BJ (cell line): ENCODE measurements at places on chromosomes 7 and 10. TPM values are rescaled to one million over a fixed set of nuclear protein-coding genes. Genes with fewer than 3 reads are reported as not detected.

DNA sequence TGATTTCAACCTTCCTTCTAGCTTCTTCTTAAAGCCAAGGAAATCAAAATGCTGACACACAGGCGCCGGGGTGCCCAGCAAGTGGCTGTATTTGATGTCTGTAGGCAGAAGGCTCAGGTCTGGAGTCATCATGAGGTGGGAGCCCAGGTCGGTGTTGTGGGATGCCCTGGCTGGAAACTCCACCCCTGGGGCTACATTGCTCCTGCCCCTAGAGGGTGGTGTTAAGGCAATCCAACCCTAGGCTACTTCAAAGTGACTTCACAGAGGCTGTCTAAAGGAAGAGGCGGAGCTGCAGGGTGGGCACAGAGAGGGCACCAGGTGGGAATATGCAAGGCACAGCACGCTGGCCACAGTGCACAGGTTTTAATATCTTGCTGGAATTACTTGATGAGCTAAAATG lies 200.9 kb downstream of the ADAM12 start:
- no peak for DNase-seq

DNA sequence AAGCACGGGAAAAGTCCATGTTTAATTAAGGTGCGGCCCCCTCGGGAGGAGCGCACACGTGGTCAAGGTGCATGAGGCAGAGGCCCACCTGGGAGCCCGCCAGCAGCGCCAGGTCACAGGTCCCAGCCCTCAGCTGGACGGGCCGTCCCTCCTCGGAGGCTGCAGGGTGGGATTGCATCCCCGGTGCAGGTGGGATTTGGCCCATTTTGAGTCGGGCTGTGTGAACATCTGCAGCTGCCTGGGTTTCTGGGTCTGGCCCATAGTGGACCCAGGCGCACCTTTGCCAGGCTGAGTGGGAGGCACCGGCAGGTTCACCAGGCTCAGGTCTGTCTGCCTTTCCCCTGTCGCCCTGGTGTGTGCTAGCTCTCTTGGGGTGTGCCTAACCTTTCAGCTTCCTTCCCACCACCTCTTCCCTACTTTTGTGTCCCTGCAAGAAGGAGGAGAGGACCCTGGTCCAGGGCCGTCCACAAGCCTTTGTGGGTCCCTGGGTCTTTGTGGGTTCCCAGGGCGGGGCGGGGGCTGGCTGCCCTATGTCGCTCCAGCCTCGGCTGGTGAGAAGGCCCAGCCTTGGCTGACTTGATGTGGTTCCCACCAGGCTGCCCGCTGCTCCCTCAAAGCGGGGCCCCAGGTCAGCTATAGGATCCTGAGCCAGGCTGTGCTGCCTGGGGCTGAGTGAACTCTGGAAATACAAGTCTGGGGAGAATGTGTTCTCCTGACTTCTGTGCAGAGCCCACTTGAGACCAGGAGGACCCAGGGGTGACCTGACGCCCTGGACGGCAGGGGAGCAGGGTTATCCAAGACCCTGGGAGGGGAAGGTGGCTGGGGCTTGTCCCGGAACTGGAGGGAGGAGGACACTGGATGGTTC lies 186.7 kb upstream of the SHH start:
- DNase-seq, result no peak

- no peak for DNase-seq
These were observed 127.2 kb upstream of the SLC25A13 start for GRCh38 chr7:96449094-96449493.

- no peak for DNase-seq
These were observed at the start of gene NEURL1 for GRCh38 chr10:103493362-103493915. Gene NEURL1 (plus strand): TSS chr10:103493705. CDS start chr10:103494388, 683 bp downstream.

GRCh38 chr7:134542195-134542771 lies 6.6 kb upstream of the AKR1B15 start:
- DNase-seq, result no peak

DNA sequence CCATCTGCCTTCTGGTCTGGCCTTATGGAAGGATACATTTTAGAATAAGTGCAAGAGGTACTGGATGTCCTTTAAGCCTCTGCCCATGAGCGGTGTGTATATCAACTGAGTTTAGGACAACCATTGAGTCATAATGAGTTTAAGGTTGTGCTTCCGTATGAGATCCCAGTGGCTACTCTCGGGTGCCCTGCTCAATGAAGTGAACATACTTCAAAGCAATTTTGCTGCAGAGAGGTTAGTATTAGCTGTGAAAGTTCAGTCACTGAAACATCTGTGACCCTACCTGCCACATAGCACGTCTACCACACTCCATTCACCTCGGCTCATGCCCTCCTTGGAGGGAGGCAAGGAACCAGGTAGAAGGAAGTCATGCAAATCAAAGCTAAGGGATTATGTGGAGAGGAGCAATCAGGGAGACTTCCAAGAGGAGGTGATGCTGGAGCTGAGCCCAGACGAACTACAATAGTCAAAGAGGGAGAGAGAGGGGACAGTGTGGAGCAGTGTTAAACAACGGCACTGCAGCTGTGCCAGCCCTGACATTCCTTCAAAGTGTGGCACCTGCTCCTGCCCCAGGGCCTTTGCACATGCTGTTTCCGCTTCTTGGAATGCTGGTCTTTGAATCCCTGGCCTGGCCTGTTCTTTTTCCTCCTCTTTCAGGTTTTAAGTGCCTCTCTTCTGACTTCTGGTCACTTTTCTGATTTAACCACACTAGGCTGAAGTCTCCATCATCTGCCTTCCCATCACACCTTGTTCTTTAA lies 25.4 kb downstream of the BTBD16 start:
- no peak for DNase-seq

- DNase-seq, result no peak
These were observed 295.4 kb downstream of the LRMDA start for GRCh38 chr10:75726522-75727483.

GRCh38 chr10:130021383-130021950 lies 57.4 kb upstream of the EBF3 start:
- DNase-seq, result peak; percentile 83

DNA sequence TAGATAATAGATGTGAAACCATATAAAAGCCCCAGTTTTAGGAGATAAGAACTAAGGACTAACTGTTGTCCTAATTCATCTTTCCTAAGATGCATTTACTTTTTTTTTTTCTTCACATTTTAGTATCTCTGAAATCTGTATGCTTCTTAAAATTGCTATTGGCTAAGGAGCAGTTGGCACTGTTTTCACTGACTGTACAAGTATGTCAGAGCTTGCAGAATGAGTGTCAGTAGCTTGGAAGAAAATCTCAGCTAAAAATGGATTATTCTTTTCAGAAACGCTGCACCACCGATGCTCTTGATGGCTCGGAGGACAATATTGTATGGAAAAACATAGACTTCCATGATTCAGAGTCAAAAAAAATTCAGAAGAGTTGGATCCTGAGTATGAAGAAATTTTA lies 91.1 kb upstream of the DNAJB12 start:
- no peak for DNase-seq

DNA sequence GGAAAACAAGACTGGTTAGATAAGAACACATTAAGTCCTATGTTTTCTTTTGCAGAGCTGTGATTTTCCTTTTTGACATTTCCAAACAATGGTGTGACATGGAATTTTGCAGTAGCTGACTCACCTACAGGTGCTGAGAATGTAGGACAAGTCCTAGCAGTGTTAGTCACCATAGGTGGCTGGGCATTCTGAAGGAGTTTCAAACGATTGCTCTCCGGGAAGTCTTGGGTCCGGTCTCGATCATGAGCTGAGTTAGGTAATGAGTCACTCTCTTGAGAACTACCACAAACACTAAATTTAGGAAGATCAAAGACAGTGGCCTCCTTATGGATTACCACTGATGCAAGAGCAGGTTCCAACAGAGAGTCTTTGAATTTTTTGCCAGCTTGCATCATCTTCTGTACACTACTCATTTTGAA lies 3.6 kb downstream of the FIGNL1 start:
- no peak for DNase-seq

DNA sequence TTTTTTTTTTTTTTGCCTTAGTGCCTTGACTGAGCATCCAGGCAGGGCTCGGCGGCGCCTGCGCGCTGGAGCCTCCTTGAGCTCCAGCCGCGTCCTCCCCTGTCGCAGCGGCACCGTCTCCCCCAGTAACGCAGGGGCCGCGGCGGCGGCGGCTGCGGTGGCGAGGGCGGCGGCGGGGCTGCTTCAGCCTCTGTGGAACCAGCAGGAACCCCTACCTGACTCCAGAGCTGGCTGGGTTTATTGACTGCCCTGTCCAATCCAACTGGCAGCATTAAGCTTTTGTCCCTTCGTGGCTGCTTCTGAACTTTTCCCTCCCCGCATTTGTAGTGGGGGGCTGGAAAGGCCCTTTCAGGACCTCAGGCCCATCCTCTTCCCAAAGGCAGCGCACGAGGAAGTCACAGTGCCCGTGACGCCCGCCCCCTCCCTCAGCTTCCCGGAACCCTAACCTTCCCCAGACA lies at the start of gene GPR85:
TSS of gene GPR85 (minus strand) at position 397 of the 458 bp plus-strand sequence. CDS start 2,106 bp downstream, outside the sequence.
- no peak for DNase-seq

GRCh38 chr7:42950417-42950816 lies 18.2 kb downstream of the MRPL32 start:
- no peak for DNase-seq

DNA sequence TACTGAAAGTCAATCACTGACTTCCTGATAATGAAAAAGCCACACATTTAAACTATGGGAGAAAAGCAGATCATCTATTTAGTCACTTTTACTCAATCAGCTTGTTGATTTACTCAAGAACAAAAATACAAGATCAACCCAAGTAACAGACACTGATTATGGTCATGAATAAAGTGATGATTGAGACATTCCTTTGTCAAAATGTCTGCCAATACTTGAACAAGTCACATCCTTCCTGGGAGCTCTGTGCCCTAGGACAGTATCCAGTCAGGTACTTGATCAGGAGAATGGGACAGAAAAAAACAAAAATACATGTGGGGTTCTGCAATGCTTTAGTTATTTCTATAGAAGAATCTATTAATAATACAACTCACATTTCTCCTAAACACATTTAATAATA lies 150.0 kb upstream of the NEBL start:
- no peak for DNase-seq

DNA sequence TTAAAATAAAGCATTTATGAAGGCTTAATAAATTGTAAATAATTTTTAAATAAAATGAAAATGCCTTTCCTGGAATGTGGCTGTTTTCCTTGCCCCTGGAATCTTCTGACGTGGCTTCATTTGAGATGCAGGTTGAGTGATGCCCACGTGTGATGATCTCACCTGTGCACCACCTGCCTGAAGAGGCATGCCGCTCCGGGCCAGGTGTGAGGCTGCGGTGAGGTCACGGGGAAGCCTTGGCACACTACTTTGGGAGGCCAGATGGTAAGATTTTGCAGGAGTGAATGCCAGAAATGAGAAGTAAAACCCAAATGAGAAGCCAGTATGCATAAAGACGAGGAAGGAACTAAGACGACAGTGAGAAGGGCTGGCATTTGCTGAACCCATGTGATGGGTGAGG lies 36.2 kb downstream of the GOT1 start:
- DNase-seq, result no peak

DNA sequence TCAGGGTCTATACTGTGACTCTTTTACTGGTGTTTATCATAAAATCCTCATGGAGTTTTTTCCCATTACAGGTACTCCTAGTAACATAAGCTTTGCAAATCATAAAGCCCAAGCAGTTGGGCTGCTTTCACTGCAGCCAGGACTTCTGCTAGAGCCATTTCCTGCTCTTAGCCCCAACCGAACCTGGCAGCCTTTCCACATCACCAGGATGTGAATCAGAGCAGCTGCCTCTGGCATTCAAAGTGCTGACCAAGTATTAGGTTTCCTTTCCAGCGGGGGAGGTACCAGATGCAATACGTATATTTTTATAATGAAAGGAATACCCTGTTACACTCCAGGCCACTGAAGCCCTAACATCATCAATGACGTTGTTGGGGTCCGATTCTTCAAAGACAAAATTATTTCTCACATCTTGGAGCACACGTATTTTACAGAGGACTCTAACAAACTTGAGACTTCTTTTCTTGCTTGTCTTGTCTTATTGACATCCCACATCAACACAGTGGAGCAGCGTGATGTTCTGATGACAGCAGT lies 3.6 kb upstream of the HTR5A start:
- peak; percentile 4 for DNase-seq

The STEAP2 gene
- polyA plus RNA-seq, result 2.1 and 5.1 TPM in 2 replicates

The ODAD2 gene
- polyA plus RNA-seq, result 3.9 and 7.5 TPM in 2 replicates

DNA sequence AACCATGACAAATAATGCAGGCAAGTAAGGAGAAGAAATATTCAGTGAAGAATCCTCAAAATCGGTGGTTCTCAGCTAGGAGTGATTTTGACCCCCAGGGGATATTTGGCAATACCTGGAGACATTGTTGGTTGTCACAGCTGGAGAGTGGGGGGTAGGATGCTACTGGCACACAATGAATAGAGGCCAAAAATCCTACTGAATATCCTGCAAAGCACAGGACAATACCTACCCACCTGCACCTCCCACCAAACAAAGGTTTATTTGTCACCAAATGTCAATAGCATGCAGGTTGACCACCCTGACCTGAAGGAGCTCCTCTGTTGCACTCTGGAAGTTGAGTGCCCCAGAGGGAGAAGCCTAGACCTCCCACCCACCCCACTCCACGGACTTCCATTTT lies 1028.6 kb downstream of the CNTNAP2 start:
- DNase-seq, result no peak

DNA sequence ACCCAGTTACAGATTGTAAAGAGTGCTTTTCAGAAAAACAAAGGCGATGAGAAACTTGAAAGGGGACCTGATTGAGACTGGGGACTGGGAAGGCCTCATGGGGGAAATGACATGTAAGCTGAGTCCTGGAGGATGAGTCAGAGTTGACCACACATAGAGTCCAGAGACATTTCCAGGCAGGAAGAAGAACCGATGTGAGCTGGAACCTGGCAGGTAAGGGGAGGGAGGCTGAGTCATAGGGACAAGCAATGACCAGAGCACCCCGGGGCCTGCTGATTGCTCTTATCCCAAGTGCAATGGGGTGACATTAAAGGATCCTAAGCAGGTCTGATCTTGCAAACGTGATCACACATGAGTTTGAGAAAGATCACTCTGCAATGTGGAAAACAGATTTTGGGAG lies 11.7 kb downstream of the TLL2 start:
- no peak for DNase-seq

- no peak for DNase-seq
These were observed 31.0 kb upstream of the ARHGAP12 start for GRCh38 chr10:31959461-31960173.

- no peak for DNase-seq
These were observed 186.6 kb upstream of the INHBA start for GRCh38 chr7:41889472-41889871.

- DNase-seq, result no peak
These were observed 127.9 kb upstream of the PRSS58 start for GRCh38 chr7:142385491-142386340.

GRCh38 chr10:35794703-35795102 lies 152.6 kb upstream of the FZD8 start:
- no peak for DNase-seq

- DNase-seq, result no peak
These were observed 4.9 kb downstream of the DLX5 start for GRCh38 chr7:97019710-97020225.

- no peak for DNase-seq
These were observed 1.7 kb upstream of the TMEM213 start for GRCh38 chr7:138796038-138796615.

DNA sequence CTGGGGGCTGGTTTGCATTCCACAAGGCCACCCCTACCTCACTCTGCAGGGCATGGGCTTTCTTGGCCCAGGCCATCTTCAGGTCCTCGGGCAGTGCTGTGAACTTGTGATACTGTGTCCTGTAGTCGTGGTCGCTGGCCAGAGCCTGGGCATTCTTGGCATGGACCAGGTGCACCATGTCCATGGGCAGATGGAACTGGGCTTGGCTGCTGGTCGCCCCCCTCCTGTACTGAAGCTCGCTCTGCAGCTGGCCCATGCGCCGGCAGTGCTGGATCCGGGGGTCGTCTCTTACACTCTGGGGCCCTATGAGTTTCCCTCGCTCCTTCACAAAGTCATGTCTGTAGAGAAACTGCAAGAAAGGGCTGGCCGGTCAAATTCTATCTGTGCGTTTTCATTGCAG lies 51.7 kb downstream of the HABP2 start:
- DNase-seq, result no peak

GRCh38 chr7:66353547-66353946 lies 148.4 kb downstream of the TPST1 start:
- no peak for DNase-seq
